ENCODE measurements at places on chromosomes 4 and X.

DNA sequence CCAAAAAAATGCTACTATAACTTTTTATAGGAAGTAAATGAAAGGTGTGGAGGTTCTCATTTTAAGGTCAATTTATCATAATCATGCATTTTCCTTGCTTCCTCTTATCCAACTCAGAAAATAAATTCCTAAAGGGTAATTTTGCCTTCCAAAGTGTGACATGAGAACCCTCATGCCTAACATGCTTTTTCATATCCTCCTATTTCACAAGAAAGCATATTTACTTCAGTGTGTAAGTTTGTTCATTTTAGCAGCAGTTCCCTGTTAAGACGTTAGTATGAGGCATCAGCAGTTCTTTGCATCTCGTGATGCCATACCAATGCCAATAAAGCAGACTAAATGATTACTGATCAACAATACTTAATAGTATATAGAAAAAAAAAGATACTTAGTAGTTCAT is 18.4 kb downstream of the WDFY3 start:
- DNase-seq: no peak

DNA sequence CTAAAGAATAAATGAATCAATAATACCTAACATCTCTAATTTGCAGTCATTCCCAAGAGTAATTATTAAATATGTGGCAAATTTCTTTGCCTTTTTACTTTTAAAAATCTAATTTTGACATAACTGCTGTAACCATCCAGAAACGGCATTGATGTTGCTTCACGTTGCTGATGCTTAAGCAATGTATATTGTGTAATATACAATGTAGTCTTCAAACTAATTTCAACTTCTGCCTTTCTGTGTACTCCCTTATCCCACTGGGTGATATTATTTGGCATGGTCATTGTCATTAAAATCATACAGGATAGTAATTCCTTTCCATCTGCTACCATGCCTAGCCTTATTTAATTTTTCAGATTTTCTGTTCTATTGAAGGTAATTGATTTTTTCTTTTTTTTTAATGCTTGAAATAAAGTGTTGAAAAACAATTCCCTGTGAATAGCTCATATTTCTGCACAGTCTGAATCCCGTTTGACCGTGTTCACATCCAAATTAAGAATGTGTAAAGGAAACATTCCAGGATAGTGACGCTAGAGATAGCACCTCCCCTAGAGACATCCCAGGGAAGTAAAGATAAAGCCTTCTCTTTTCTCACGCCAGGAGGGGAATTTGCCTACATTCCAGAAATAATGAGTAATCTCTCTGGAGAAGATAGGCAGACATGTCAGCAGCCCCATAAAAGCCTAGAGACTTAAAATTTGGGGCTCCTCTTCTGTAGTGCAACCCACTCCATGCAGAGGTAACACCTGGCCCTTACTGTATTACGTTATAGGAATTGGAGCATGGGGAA is 8.6 kb downstream of the FAM200B start:
- no peak for DNase-seq

DNA sequence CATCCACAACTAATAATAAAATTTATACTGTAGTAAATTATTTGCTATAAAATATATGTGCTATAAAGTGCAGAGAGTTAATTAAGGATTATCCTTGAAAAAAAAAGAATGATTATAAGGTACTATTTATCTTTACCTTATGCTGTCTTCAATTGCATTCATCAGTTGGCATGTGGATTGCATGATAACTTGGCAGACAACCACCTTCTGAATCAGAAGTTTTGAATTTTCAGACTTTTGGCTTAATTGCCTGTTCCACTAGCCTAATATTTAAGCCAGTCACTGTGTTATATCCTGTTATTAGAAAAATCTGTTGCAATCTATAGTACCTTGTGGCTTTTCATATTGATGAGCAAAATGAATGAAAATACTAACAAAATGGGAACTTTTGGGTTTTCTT is 1040.3 kb upstream of the PCDH10 start:
- DNase-seq: no peak

DNA sequence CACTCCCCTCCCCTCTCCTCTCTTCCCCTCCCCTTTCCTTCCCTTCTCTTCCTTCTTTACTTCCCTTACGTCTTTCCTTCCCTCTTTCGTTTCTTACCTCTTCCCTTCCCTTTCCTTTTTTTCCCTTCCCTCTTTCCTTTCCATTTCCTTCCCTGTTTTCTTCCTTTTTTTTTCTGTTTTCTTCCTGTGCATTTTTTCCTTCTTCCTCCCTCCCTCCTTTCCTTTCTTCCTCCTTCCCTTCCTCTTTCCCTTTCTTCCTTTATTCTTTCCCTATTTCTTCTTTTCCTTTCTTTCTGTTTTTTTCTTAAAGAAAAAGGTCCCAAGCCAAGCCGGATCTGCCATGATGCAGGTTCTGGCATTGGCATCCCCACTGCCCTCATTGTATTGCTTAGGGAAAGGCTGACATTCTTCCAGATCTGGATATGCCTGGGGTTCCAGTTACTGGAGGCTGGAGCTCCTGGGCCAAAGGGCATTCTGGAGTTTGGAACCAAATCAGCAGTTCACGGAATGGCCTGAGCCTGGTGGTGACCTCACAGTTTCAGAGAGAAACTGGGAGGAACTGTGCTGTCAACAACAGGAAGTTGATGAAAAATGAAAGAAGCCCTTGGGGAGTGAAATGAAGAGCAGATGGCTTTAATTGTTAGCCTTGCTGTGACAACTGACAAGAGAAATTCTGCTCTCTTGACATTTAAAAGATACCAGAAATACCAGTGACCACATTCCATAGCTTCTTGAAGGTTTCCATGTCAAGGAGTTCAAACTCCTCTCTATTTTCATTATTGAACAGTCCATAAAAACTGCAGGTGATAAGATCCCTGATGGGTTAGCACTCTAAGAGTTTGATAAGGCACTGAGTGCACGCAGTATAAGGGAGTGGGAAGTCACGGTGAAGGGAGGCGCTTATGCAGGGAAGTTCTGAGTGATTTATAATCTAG is 622.1 kb downstream of the SPRY1 start:
- DNase-seq: peak; percentile 38

GRCh38 chr4:147826288-147826646 is 94.4 kb downstream of the ARHGAP10 start:
- DNase-seq: no peak

- DNase-seq: no peak
Measured at GRCh38 chr4:16126714-16127113, 42.9 kb upstream of the PROM1 start.

- no peak for DNase-seq
Measured at GRCh38 chr4:116982656-116983055, 102.7 kb downstream of the TRAM1L1 start.

DNA sequence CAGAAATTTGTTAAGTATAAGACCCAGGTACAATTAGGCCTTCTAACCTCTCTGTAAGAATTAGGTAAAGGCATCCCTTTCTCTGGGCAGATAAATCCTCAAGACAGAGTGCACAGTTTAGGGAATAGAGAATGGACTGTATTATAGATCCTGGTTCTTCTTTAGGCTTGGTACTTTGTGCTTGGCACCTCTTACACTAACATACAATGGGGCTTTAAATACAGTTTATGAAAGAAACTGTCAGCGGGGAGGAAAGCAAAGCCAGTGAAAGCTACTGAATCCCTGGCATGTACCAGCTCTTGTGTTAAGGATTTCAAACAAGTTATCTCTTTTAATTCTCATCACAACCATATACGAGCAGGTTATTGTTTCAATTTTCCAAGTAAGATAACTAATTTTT is 1350.0 kb downstream of the ADGRL3 start:
- no peak for DNase-seq

GRCh38 chrX:112851806-112852205 is 11.2 kb upstream of the AMOT start:
- no peak for DNase-seq

DNA sequence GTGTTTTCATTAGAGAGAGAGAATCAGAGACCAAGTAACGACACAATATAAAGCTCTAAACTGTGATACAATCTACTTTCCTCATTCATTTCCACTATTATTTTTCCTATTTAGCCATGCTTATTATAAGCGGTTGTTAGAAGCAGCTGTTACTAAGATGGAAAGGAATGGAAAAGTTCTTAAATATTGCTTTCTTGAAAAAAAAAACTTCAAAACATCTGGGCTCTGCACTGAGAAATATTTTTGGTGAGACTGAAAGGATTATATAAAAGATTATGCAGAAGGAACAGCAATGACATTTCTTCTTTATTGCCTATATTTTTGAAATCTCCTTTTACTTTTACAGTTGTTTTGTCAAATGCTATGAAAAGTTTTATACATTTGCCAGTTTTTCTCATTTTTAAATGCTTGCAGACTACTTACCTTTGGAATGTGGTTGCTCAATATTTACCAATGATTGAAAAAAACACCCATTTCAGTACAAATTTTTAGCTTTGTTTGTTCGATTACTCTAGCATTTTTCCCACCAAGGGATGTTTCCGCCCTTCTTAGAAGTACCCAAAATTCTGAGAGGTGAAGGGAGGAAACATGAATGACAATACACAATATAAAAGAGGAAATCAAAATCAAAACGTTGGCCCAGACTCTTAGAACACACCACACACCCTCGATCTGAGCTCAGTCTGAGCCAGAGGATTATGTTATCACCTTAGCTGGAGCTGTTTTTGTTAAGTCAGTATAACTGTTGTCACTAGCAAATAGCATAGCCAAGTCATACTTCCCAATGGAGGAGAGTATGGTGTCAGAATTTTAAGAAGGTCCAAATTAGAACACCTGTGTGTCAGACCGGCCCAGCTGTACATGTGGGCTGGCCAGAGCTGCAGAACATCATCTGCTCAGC is 18.4 kb downstream of the DKK2 start:
- no peak for DNase-seq

DNA sequence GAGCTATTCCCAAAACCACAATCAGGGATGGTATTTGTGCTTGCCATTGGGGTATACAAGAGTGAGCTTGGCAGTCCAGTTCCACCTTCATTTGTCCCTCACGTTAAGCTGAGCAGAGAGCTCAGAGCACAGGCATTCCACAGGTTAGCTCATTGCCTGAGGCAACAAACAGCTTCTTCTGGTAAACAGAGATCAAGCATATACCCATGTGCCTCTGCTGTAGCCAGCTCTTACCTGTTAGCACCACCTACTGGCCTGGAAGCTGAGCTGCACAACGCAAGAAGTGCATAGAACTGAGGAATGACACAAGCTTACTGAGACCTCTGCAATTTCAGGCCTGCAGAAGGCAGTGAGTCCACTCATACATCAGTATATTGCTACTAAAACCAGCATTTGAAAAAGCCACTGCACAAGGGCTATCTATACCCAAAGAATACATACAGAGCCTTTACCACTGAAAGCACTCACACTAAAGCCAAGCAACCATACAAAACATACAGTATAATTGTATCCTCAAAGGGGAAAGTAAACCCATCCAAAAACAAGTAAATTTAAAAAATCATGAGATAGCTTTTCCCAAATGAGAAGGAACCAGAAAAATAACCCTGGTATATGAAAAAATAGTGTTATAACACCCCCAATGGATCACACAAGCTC is 258.3 kb upstream of the GABRA2 start:
- no peak for DNase-seq

DNA sequence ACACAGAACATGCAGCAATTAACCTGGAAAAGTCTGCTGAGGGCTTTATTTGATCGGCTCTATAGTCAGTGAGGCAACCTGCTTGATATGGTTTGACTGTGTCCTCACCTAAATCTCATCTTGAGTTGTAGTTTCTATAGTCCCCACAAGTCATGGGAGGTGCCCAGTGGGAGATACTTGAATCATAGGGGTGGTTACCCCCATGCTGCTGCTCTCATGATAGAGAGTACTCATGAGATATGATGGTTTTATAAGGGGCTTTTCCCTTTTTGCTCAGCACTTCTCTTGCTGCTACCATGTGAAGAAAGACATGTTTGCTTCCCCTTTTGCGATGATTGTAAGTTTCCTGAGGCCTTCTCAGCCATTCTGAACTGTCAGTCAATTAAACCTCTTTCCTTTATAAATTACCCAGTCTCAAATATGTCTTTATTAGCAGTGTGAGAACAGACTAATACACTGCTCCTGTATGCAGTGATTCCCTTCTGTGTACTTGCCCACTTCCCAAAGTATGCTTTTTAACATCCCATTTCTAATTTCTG is 78.2 kb downstream of the NPFFR2 start:
- DNase-seq: no peak

GRCh38 chr4:163525982-163526381 is 31.5 kb downstream of the TMA16 start:
- DNase-seq: no peak

- DNase-seq: no peak
Measured at GRCh38 chr4:74395633-74396032, 30.7 kb downstream of the EREG start.

DNA sequence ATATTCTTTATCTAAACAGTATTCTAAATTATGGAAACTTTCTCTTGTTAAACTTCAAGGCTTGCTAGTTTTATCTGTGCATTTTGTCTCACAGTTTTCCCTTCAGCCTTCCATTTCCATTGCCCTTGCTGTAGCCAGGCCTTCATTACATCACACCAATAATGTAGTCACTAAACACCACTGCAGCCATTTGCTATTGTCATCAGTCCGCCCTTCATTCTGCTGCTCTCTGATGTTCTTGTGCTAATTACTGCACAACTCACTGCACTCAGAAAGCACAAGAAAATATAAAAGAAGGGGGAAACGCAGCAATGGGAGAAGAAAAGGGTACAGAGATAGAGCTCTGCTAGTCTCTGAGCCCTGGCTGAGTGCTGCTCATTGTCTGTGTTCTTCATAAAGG is 239.6 kb upstream of the FSTL5 start:
- DNase-seq: no peak

DNA sequence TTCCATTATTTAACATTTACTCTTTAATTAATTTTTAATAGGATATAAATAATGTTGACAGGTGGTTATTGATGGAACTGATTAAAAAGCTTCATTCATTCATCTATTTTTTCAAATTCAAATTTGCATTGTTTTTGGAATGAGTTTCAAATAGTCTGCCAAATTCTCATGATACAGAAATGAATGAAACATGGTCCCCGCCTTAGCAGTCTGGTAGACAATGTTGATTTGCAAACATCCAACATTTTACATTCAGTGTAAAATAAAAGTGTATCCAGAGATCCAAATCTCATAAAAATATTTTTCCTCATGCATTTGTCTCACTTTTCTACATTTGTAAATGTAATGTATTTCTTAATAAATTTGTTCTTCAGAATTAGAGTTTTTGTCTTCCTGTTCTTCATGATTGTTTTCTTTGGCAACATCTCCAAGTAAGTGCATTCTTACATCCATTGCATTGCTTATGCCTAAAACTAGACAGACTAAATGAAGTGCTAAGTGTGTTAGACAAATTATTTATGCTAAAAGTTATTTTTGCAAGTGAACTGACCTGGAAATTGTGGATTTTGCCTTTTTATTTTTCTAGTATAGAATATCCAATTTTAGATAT is 142.3 kb downstream of the PCDH18 start:
- DNase-seq: no peak

GRCh38 chrX:1727531-1728027 is 112.7 kb downstream of the ASMT start:
- DNase-seq: no peak

DNA sequence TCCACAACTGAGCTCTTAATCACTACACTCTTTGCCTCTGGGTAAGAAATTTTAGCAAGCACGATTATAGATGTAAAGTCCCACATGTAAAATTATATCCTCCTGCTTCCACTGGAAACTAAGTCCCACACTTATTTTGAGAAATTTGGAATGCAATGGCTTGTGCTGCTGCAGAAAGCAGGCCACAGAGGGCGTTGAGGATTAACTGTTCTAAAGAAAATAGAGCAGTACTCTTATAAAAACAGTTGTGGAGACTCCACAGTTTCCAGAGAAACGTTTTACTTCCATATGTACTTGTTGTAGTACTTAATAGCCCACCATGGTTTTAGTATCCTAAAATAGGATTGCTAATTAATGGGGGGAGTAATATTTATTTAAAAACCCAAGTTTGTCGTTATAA is 1.7 kb upstream of the CENPC start:
- DNase-seq: no peak
